ENCODE measurements at places on chromosomes 3 and 15. TPM values are rescaled to one million over a fixed set of nuclear protein-coding genes. Genes with fewer than 3 reads are reported as not detected.

The FBXW12 gene
- total RNA-seq = not detected

- peak; percentile 85 for DNase-seq
These were observed 697 bp upstream of the RAB5A start for GRCh38 chr3:19945969-19946831.

- no peak for DNase-seq
These were observed 262.4 kb downstream of the SLC9A9 start for GRCh38 chr3:143585720-143586456.

DNA sequence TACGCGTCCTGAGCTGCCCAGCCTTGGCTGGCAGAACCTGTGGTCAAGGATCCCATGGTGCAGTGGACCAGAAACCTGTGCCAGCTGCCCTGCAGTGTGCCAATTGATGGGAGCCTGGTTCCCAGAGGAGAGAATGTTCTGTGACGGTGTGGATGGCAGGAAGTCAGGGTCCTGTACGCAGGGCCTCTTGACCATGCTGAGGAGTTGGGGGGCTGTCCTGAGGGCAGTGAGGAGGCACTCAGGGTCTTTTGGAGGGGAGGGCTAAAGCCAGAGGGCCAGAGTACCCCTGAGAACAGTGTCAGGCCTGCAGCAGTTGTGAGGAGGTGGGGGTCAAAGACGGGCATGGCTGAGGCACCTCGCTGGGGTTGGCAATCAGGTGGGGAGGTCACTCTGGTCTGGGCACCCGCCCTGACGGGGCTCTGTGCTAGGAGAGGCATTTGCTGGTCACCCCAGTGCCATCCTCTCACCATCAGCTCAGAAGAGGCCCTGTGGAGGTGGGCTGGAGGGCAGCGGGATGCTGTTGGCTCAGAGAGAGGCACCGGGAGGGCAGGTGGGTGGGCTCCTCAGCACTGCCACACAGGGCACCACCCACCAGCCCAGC is 61.0 kb downstream of the SCN5A start:
- peak; percentile 78 for DNase-seq

- DNase-seq = no peak
These were observed 14.5 kb downstream of the EMC4 start for GRCh38 chr15:34239151-34239808.

GRCh38 chr3:46648096-46648495 is 35.8 kb downstream of the FAM240A start:
- DNase-seq = no peak

The PLSCR2 gene
- total RNA-seq = not detected

The AADAC gene
- 10.4 TPM for total RNA-seq
